PC-3 (cell line): ENCODE measurements at places on chromosomes 2 and 18.

GRCh38 chr2:149561309-149561926 is 26.2 kb downstream of the MMADHC start:
- peaks cover 19% of the 10 kb centered on the region for H3K4me1 ChIP-seq
- H3K27me3 ChIP-seq, result no peaks in the 10 kb centered on the region
- peak; percentile 77 for DNase-seq
- H3K4me3 ChIP-seq, result no peak overlapping the region

DNA sequence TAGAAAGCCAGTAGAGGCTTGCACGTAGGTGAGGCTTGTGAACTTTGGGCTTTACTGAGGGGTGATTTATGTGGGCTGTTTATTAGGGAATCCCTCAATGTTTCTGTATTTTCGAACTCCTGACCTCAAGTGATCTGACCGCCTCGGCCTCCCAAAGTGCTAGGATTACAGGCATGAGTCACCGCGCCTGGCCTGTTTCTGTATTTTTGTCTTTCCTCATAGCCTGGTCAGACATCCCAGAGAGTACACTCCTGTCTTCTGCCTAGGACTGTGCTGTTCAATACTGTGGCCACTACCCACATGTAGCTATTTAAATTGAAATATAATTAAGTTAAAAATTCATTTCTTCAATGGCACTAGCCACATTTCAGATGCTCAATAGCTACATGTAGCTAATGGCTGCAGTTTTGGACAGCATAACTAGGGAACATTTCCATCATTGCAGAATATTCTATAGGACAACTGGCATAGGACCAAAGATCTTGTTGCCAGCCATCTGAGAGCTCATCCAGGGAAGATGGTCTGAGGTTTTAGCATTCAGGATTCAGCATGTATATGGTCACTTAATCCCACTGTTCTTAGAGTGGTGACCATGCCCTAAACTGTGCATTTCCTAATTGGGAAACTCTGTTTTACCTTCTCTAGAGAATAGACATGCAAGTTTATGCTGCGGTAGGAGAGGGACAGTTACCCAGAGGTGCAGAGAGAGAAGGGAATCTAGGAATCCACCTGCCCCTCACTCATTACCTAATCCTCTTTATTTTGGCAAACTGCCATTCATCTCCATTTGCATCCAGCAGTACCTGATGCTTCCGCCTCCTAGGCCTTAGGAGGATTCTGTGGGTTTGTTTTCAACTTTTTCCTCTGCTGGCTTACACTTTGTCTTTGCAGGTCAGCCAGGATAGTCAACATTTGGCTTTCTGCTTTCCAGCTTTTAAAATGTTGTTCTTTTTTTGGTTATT is 64.4 kb downstream of the LCLAT1 start:
- no peaks in the 10 kb centered on the region for H3K27me3 ChIP-seq
- peak; percentile 51 for DNase-seq
- no peak overlapping the region; the same call in 1 of the 2 replicates for H3K4me3 ChIP-seq
- H3K4me1 ChIP-seq, result peaks cover 43% of the 10 kb centered on the region
- H3K27ac ChIP-seq, result no peak overlapping the region

- H3K36me3 ChIP-seq, result no peaks in the 10 kb centered on the region
- no peaks in the 10 kb centered on the region for H3K4me1 ChIP-seq
- H3K27ac ChIP-seq, result no peak overlapping the region
- no peak overlapping the region for H3K4me3 ChIP-seq
- H3K27me3 ChIP-seq, result no peaks in the 10 kb centered on the region
- DNase-seq, result no peak
Measured at GRCh38 chr2:46434851-46435273, 44.5 kb upstream of the TMEM247 start.

DNA sequence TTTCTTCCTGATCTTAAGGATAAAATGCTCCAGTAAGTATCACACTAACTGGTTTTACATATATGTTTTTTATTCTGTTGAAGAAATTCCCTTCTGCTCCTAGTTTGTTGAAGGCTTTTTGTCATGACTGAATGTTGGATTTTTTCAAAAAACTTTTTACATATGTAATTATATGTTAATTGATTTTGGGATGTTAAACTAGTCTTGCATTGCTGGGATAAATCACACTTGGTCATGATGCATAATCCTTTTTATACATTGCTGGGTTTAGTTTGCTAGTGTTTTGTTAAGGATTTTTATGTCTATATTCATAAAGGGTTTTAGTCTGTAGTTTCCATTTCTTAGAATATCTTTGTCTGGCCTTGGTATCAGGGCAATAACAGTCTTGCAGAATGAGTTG is 65.6 kb upstream of the TXNDC2 start:
- H3K27ac ChIP-seq, result no peak overlapping the region
- no peaks in the 10 kb centered on the region for H3K27me3 ChIP-seq
- H3K4me3 ChIP-seq, result no peak overlapping the region
- H3K36me3 ChIP-seq, result no peaks in the 10 kb centered on the region

DNA sequence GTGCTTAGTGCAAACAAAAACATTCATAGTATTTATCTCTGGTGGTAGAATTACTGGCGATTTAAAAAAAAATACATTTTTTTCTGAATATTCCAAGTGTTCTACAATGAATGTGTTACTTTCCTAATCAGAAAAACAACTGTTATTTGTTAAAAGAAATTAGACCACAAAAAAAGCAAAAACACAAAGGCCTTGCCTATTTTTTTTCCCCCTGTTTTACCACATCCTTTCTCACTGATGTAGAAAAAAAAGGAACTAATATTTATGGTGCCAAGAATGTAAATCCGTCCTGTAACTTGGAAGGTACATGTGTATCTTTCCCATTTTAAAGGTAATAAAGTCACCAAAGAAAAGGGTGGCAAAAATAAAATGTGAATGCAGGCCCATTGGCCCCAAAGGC is 28.4 kb upstream of the MGAT4A start:
- H3K4me3 ChIP-seq, result no peak overlapping the region
- H3K27me3 ChIP-seq, result no peaks in the 10 kb centered on the region
- no peaks in the 10 kb centered on the region for H3K36me3 ChIP-seq
- DNase-seq, result no peak
- peaks cover 24% of the 10 kb centered on the region for H3K4me1 ChIP-seq

GRCh38 chr2:19717446-19717845 is 184.3 kb downstream of the TTC32 start:
- no peak overlapping the region for H3K4me3 ChIP-seq
- no peak overlapping the region for H3K27ac ChIP-seq
- H3K4me1 ChIP-seq, result no peaks in the 10 kb centered on the region
- DNase-seq, result no peak
- no peaks in the 10 kb centered on the region for H3K27me3 ChIP-seq

DNA sequence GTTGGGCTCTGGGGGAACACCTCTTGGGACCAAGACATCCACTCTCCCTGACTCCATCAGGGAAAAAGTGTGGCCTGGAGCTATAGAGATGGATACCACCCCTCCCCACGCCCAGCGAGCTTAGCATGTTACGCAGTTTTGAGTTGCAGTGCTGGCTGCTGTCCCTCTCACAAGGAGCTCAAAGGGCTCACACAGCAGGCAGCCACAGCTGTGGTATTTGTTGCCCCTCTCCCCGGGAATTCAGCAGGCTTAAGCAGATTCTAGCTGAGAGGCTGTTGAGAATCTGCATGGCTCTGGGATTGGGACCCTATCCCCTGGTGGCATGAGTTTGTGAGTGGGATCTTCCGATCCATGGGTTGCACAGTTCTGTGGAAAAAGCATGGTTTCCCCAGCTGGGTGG is 673.1 kb upstream of the FSHR start:
- no peak overlapping the region for H3K27ac ChIP-seq
- DNase-seq, result no peak
- H3K36me3 ChIP-seq, result no peaks in the 10 kb centered on the region
- H3K27me3 ChIP-seq, result no peaks in the 10 kb centered on the region
- no peak overlapping the region for H3K4me3 ChIP-seq
- H3K4me1 ChIP-seq, result no peaks in the 10 kb centered on the region

GRCh38 chr2:112481050-112481527 is 867 bp upstream of the TTL start:
- no peaks in the 10 kb centered on the region for H3K27me3 ChIP-seq
- peaks cover 4% of the 10 kb centered on the region; the same call in 1 of the 2 replicates for H3K36me3 ChIP-seq
- peak overlapping the region; percentile 82 for H3K4me3 ChIP-seq

DNA sequence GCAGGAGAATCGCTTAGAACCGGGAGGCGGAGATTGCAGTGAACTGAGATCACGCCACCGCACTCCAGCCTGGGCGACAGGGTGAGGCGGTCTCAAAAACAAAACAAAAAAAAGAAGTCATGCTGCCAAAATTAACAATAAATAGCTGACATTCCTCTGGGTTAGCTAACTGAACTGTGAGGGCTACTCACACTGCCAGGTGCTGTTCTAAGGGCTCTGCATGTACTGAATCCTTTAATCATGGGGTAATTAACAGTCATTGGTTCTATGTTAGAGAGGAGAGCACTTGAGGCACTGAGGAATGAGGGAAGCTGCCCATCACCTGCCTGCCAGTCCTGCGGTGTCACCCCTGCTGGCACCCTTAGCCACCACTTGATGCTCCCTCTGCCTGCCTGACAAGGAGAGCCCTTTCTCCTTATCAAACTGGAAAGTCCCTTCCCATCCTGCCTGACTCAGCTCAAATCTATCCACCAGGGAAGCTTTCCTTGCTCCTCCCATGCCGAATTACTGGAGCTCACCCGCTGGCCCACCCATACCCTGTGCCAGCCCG is 73.0 kb upstream of the RIOK3 start:
- no peaks in the 10 kb centered on the region; the same call in 1 of the 2 replicates for H3K36me3 ChIP-seq
- H3K4me1 ChIP-seq, result peaks cover 38% of the 10 kb centered on the region
- no peak overlapping the region for H3K27ac ChIP-seq
- no peaks in the 10 kb centered on the region for H3K27me3 ChIP-seq
- DNase-seq, result peak; percentile 43

- H3K4me1 ChIP-seq, result no peaks in the 10 kb centered on the region
- H3K4me3 ChIP-seq, result no peak overlapping the region
- DNase-seq, result no peak
- no peaks in the 10 kb centered on the region for H3K27me3 ChIP-seq
Measured at GRCh38 chr2:5521461-5521860, 170.7 kb upstream of the SOX11 start.

GRCh38 chr2:64767670-64768468 is 114.2 kb upstream of the SERTAD2 start:
- DNase-seq, result peak; percentile 92
- no peaks in the 10 kb centered on the region for H3K36me3 ChIP-seq
- H3K27me3 ChIP-seq, result no peaks in the 10 kb centered on the region
- H3K4me3 ChIP-seq, result peak overlapping the region; percentile 70
- peaks cover 38% of the 10 kb centered on the region for H3K4me1 ChIP-seq

DNA sequence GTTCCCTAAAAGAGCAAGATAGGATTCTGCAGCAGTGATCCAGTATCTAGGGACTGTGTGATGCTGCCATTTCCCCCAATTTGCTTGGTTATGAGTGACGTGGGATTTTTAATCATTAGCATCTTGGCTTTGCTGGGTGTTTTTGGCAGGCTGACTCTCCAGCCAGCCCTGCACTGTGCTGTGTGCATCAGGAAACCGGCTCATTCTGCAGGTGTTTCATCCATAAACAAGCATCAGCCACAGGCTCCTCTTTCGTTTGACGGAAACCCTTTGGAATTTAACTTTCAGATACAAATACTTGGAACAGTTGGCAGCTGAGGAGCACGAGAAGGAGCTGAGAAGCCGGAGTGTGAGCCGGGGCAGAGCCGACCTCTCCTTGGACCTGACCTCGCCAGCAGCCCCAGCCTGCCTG is 135.9 kb downstream of the TPGS2 start:
- no peak overlapping the region for H3K4me3 ChIP-seq
- H3K27ac ChIP-seq, result no peak overlapping the region
- no peaks in the 10 kb centered on the region for H3K27me3 ChIP-seq
- peaks cover 13% of the 10 kb centered on the region for H3K4me1 ChIP-seq
- H3K36me3 ChIP-seq, result no peaks in the 10 kb centered on the region
- no peak for DNase-seq

GRCh38 chr2:120809609-120810440 is 74.2 kb downstream of the GLI2 start:
- no peaks in the 10 kb centered on the region for H3K4me1 ChIP-seq
- H3K36me3 ChIP-seq, result no peaks in the 10 kb centered on the region
- no peak overlapping the region for H3K4me3 ChIP-seq
- no peaks in the 10 kb centered on the region for H3K27me3 ChIP-seq

DNA sequence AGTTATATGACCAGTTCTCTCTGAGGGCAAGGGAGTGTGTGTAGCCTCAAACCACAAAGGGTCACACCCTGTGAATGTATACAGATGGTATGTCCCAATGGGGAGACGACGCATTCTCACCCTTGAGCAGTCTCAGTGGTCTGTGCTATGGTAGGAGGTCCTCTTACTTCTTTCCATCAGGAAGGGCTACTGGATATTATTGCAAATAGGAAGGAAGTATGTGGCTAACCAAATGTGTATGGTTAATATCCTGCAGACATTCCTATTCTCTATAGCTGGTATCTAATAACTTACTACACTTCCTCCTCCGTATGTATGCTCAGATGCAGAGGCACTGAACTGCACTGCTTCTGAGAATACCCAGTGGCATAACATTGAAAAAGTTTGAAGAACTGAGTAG is 306.7 kb upstream of the CCDC68 start:
- H3K36me3 ChIP-seq, result no peaks in the 10 kb centered on the region
- DNase-seq, result peak; percentile 67
- H3K27ac ChIP-seq, result no peak overlapping the region

DNA sequence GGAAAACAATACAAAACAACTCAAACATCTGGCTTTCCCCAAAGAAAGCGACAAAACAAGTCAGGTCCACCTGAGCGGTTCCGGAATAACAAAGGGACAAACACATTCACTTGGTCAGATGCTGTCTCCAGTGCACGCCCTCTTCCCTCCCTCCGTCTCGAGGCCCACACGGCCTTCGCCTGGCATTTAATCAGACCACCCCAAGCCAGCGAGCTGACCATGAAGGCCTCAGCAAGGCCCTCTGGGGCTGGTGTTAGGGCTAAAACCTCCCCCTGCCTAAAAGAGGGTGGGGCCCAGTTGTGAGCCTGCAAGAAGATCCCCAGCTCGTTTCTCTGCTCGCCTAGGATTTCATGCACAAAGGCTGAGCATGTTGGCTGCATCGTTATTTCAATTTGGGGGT is 180.3 kb downstream of the EIPR1 start:
- no peak overlapping the region for H3K27ac ChIP-seq
- no peak overlapping the region for H3K4me3 ChIP-seq
- no peak for DNase-seq
- no peaks in the 10 kb centered on the region for H3K4me1 ChIP-seq
- peaks cover 16% of the 10 kb centered on the region for H3K36me3 ChIP-seq

DNA sequence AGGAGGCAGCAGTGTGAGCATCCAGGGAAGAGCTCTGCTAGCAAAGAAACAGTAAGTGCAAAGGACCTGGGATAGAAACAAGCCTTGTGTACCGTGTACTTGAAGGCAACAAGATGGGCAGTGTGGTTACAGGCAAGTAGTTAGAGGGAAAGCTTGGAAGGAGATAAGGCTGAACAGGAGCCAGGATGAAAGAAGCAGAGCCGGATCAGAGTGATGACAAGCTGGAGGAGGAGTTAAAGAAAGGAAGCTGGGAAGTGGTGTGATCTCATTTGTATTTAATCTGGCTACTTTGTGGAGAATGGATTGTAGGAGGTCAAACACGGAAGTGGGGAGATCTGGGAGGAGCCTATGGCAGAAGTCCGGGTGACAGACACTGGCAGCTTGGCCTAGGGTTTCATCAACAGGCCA is 44.7 kb upstream of the VPS54 start:
- no peaks in the 10 kb centered on the region for H3K36me3 ChIP-seq
- H3K27me3 ChIP-seq, result no peaks in the 10 kb centered on the region
- H3K27ac ChIP-seq, result no peak overlapping the region
- DNase-seq, result no peak

- no peaks in the 10 kb centered on the region for H3K36me3 ChIP-seq
- peaks cover 25% of the 10 kb centered on the region for H3K27me3 ChIP-seq
- peak overlapping the region; percentile 91 for H3K27ac ChIP-seq
- DNase-seq, result peak; percentile 74
Measured at GRCh38 chr2:3784731-3785130, 81.4 kb downstream of the DCDC2C start.

- no peaks in the 10 kb centered on the region for H3K27me3 ChIP-seq
- no peak for DNase-seq
- no peak overlapping the region for H3K4me3 ChIP-seq
- peaks cover 45% of the 10 kb centered on the region for H3K36me3 ChIP-seq
- peaks cover 32% of the 10 kb centered on the region for H3K4me1 ChIP-seq
Measured at GRCh38 chr18:23868136-23868785, 146.3 kb upstream of the TTC39C start.
